Lower lobe of right lung (tissue), 2 donors: ENCODE measurements at places on chromosomes 11 and 22.
A peak's percentile ranks its signal among the peaks of the same experiment; 100 is the strongest.

DNA sequence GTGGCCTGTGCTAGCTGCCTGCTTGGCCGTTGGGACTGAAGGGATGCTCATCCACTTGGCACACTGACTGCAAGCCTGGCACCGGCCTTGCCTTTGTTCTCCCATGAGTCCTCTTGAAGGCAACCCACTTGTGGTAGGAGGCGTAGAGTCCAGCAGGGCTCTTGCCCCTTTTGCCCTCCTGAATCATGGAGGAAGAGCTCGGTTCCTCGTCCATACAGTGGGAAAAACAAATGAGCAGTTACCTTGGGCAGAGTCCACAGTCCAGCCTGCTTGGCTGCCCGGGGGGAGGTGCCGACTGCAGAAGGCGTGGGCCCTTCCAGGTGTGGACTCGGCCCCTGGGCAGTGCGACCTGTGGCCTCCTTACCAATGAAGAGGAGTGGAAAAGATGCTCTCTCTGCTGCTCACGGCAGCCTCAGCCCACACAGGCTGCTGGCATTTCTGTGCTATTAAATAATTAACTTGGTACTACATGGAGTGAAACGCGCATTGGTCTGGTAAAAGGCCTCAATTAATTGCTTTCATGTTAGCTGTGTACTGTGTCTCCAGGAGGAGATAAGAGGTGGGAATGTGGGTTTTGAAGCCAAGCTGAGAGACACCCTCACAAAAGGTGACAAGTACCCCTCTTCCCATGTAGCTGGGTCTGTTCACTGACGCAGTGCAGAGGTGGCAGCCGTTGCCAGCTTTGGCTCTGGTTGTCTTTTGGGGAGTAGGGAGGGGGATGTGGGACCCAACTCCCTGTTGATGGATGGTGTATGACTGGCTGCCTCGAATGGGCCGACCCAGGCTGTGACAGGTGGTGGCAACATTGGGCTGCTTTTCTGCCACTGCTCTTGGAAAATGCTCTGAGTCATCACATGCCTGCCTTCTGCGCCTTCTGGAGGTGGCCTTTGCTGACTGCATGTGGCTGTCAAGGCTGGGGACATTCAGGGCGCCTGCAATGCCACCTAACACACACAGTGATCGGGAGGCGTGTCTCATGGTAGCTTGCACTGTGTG is 26.8 kb upstream of the B3GAT1 start:
- DNase-seq, result no peak

DNA sequence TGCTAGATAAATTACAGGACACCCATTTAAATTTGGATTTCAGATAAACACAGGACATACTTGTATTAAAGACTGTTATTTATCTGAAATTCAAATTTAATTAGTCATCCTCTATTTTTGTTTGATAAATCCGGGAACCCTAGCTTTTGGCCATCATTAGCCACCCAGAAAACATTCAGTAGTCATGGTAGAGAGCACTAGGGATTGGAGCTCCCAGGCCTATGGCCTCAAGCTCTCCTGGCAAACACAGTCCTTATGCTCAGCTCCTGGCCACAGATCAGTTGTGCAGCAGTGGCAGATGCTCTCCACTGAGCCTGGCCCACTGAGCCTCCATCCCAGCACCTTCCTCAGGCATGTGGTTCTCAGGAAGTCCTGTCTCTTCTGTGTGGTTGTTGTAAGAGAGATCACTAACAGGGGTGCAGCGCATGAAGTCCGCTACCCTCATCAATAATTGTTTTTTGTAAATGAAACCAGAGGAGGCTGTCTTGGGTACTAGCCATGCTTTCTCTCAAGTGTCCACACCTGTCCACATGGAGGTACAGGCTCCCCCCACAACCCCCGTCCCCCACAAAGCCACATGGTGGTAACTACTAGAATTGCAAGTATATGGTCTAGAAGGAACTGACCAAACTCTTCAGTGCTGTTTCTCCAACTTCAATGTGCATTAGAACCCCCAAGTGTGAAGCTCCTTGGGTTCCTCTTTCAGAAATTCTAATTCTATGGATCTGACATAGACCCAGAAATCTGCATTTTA is 1.1 kb upstream of the IRAG1 start:
- DNase-seq, result no peak

DNA sequence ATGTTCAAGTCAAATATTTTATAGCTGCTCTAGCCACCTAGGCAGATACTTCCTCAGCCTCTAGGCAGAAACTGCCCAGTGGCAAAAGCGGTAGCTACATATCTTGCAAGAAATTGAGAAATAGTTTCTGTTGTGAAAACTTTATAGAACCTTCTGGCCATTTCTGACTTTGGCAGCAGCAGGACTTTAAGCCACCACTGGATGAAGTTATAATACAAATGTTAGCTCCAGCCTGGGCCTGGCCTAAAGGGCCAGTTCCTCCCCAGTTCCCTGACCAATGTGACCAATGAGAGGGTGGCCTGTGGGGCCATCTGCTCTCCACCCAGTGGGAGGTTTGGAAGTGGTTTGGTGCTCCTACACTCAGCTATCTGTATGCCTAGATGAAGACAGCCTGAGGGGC is 254.0 kb upstream of the NARS2 start:
- DNase-seq, result no peak

- no peak for DNase-seq
These were observed 26.6 kb downstream of the OR52E1 start for GRCh38 chr11:5096011-5096410.

- DNase-seq, result no peak
These were observed 114.1 kb upstream of the MTMR2 start for GRCh38 chr11:96038046-96038445.

DNA sequence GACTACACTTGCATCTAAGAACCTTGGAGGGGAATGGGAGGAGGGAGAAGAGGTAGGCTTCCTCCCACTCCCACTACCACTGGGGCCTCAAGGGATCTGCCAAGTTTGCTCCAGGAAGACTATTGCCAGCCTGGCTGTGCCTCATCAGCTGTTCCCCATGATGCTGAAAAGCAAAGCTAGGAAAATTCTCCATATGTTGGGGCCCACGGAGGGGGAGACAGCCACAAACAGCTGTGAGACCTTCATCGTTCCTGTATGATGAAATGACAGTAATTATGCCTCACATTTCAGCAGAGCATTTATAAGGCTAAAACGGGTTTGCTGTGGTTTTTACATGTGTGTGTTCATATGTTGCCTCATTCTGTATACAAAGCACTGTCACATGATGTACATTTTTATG is 6.7 kb downstream of the DSCAML1 start:
- DNase-seq, result no peak

- DNase-seq, result peak; percentile 55
These were observed 5.4 kb downstream of the GRK2 start for GRCh38 chr11:67271541-67272284.

DNA sequence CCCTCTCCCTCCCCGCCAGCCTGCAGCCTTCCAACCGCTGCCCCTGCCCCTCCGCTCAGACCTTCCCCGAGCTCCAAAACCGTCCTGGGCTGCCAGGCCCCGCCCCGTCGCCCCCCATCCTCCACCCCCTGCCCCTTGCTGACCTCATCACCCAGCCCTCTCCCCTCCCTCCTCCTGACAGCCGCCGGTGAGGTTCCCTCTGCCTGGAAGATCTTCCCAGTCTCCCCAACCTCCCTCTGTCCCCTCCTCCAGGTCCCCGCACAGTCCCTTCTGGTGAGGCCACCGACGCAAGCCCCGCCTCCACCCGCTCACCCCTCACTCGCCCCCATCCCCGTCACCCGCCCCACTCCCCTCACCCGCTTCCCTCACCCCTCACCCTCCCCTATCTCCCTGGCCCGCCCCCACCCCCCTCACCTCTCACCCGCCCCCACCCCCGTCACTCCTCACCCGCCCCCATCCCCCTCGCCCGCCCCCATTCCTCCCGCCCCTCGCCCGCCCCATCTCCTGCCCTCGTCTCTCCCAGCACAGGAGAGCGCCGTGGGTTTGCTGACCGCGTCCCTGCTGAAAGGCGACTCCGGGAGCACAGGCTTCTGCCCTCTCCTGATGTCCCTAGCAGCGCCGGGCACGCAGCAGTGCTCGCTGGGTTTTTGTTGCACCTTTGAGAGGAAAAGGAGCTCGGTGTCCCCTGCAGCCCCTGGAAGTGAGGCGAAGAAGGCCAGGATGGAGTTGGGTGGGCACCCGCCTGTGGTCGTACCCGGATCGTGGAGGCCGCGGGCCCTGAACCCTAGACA is 16.4 kb upstream of the UPK3A start:
- no peak for DNase-seq

DNA sequence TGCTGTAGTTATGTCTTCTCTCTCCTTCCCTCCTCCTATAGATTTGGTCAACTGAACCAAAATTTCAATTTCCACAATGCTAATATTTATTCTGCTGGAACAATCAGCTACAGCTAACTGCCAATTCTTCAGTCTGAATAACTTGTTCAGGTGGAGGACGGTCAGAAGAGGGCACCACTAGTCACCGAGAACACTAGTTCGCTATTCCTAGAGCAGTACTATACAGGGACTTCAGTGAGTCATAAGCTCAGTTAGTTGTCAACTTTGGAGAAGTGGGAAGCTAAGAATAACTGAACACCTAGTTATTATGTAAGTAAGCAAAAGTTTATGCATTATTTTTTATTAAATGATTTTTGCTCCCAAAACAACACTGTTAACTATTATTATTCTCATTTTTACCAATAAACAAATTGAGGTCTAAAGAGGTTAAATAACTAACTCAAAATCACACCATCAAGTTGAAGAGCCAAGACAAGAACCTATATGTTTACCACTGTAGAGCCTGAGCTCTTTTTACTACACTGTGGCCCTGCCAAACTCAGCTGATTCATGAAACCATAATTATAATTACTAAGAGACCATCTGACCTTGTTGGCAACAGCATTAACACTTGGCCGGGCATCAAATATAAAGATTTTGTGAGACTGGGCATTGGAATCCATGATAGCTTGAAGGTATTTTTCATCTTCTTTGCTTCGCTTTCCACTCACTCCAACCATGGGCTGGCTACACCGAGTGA is 59.0 kb downstream of the CEP57 start:
- DNase-seq, result peak; percentile 29

DNA sequence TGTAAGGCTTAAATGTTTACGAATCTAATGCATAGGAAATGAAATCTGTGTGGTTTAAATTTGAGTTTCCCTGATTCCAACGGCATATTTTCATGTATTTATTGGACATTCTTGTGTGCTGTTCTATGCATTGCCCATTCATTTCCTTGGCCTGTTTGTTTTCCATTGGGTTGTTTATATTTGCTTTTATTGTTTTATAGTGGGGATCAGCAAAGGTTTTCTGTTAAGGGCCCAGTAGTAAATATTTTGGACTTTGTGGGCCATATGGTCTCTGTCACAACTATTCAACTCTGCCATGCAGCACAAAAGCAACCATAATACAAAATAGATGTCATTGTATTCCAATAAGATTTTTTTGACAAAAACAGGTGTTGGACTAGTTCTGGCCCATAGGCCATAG is 5.2 kb upstream of the LGR4 start:
- DNase-seq, result no peak

DNA sequence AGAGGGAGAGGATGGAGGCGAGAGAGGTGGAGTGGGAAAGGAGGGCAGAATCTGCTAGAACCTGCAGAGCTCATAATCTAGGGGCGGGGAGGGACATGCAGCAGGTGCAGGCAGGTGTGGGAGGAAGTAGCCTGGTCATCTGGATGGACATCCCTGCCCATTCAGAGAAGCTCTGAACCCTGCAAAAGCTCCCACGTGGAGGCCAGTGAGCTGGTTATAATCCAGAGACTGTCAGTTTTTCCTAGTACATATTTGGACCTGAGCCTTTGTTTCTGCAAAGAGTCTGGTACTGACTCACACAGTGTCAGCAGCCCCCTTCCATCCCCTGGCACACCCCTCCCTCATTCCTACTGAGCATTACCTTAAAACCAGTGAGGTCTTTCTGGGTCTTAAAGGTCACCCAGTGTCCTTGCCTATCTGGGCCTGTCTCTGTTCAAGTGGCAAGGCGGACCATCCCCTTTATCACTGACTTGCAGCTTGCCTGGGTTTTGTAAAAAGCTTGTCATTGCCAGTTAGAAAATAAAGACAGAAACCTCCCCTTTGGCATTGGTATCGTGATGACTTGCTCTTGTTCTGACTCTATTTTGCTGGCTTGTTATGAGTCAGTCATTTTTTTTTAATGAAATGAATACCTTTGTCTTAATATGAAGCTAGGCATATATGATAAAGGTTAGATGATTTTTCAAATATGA is 26.1 kb downstream of the PTPRJ start:
- DNase-seq, result no peak

DNA sequence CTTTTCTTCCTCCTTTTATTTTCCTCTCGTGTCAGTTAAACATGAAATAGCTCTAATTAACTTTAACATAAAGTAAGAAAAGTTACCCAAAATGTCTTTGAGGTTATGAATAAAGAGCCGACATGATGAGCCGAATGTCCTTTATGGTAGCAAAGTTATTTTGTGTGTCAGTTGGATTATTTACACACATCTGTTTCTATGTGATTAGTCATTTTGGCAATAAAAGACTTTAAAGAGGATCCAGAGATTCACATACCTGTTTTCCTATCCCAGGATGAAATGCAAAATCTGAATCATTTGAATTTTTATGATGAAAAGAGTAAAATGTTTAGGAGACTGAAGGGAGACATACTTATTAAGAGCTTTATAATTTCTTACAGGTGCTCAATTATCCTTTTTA is 34.0 kb upstream of the TECTA start:
- no peak for DNase-seq

- DNase-seq, result peak; percentile 43
These were observed 722 bp downstream of the IFITM10 start for GRCh38 chr11:1749395-1750351.

DNA sequence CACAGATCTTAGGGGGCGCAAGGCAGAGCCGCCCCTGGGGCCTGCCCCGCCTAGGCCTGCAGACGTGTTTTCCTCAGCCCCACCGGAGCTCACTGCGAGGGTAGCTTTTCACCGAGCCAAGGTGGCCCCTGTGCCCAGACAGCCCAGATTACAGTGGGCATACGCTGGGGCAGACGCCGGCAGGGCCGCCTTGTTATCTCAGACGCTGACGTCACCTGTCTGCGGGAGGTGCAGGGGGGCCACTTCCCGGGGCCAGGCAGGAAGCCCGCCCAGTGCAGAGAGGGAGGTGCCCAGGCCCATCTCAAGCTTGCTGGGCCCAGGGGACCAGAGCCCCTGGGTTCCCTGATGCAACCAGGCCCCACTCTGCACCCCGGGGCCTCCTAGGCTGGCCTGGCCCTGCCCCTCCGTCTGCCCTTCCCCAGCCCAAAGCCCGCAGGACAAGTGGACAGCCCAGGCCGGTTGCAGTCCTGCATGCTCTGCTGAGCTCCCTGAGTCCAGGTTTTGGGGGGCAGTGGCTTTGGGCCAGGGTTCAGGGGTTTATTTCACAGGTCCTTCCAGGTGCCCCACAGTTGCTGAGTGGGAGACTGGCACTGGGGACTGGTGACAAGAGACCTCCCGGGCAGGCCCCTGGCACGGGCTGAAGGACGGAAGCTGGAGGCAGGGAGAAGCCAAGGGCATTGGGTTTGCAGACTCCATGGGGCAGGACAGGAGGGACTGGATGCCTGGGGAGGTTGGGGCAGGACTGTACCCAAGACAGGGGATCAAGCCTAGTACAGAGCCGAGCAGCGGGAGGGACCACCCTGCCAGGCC is 38.6 kb downstream of the IGF2 start:
- DNase-seq, result peak; percentile 59

GRCh38 chr22:43849731-43850130 is 12.6 kb downstream of the SULT4A1 start:
- no peak for DNase-seq
